ENCODE measurements at places on chromosomes 6 and 20.

- no peak for DNase-seq
Observed at GRCh38 chr20:47970282-47970903, 185.1 kb upstream of the SULF2 start.

- DNase-seq, result no peak
Observed at GRCh38 chr6:44356487-44356886, 14.0 kb downstream of the SPATS1 start.

- DNase-seq, result no peak
Observed at GRCh38 chr6:37565267-37566110, 65.8 kb upstream of the CCDC167 start.

DNA sequence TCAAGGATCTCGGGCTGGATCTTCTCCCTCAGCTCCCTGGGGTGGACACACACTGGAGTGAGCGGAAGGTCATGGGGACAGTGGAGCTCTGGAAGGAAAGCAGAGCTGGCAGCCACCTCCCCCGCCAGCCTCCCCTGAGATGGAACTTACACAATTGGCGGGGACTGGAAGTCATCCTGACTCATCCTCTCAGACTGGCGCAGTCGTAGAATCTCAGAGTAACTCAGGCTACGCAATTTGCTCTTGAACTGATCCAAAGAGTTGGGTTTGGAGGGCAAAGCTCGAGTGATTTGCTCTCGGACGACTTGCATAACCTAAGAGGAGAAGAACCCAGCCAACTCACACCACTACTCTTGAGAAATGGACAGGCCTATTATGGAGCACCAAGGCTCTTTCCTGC, 34.8 kb downstream of the ELMO2 start:
- no peak for DNase-seq

- DNase-seq, result no peak
Observed at GRCh38 chr6:17167327-17167979, 65.6 kb downstream of the STMND1 start.

DNA sequence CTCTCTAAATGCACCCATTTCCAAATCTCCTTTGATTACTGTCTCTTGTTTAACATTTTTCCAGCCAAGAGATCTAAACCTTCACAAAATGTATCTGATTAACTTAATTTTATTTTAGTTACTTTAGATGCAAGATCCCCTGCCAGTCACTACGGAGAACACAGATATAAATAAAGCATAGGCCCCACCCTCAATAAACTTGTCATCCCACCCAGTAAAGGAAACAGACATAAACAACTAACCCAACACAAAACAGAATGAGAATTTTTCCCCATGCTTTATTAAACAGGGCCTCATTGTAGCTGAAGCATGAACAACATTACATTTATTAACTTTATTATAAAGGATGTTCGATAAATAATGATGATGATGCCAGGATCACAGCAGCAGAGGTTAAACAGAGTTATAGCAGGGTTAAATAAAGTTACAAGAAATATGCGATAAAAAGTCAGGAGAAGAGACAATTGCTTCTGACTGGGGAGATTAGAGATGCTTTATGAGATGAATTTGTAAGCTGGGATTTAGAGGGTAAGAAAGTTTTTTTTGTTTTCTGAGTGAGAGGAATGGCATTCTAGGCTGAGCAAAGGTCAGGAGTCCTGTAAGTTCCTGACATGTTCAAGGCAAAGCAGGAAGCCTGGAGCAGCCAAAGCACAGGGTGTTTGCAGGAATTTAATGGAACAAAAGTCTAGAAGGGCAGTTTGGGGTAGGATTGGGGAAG, 41.1 kb downstream of the TFAP2A start:
- no peak for DNase-seq

- no peak for DNase-seq
Observed at GRCh38 chr6:161644521-161644920, 370.7 kb upstream of the AGPAT4 start.

- DNase-seq, result no peak
Observed at GRCh38 chr6:35896228-35896627, 24.7 kb downstream of the SRPK1 start.

DNA sequence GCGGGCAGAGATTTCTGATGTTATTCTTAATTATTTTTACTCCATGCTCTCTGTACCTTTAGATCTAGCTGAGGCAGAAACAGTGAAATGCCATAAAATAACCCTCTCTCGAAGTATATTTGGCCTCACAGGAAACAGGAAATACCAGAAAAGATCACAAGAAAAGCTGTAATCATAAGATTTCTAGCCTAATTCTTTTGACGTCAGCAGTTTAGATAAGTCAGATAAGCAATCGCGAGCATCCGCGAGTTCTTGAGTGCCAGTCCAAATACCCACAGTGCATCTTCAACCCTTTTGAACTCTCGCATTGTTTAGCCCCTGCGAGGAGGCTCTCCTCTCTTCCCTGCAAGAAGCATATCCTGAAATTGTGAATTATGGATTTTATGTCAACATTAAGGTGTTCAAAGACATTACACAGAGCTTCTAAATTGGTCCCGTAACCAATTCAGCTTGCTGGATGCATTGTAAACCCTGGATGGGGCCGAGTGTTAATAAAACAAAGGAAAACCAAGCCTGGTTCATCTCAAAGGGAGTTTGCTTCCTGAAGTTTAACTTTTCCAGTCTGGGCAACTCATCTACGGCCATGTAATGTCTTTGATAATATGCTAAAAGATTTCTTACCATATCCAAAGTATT, 198.9 kb downstream of the MTFR2 start:
- DNase-seq, result no peak

- DNase-seq, result no peak
Observed at GRCh38 chr6:72042088-72042487, 155.7 kb downstream of the RIMS1 start.

DNA sequence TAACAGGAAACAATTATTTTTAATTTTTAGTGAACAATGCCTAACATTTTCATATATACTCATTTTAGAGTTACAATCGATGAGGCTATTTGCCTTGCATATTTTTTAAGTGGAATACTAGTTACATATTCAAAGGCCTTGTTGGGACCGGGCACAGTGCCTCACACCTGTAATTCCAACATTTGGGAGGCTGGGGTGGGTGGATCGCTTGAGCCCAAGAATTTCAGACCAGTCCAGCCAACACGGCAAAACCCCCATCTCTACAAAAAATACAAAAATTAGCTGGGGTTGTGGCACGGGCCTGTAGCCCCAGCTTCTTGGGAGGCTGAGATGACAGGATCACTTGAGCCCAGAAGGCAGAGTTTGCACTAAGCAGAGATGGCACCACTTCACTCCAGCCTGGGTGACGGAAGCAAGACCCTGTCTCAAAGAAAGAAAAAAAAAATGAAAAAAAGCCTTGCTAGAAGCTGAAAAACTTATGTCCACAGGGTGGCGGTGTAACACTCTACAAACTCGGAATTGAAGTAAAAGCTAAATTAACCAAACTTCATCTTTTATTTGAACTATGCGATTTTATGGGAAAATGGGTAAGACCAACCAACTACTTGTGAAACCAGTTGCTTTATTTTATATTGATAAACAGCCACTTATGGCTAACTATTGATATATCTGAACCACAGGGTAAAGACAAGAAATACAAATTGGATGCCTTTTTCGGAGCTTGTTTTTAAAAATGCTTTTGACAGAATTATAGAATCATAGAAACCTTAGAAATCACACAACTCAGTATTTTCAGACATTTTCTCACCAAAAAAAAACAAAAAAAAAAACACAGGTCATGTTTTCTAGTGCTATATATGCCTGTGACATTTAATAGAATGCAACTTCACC, 24.1 kb upstream of the ROS1 start:
- no peak for DNase-seq

DNA sequence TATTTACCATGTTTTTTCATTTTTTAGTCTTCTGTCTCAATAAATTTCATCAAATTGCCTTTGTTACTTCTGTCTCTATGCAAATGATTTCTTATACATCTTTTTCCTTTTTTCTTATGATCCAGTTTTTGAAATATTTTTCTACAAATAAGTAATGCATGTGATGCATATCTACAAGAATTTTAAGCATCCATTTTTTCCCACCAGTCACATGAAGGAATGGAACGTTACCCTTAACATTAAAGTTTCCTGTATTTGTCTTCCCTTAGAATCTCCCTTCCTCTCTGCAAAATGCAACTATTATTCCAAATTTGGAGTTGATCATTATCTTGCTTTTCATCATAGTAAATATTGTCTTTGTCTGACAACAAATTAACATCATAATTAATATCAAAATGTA, 35.5 kb downstream of the PSMB9 start:
- DNase-seq, result no peak

- DNase-seq, result no peak
Observed at GRCh38 chr6:8237668-8238067, 135.3 kb upstream of the EEF1E1 start.

- no peak for DNase-seq
Observed at GRCh38 chr6:146893690-146894089, 294.9 kb downstream of the ADGB start.

GRCh38 chr20:45269754-45270270, 15.4 kb upstream of the SLPI start:
- DNase-seq, result no peak

DNA sequence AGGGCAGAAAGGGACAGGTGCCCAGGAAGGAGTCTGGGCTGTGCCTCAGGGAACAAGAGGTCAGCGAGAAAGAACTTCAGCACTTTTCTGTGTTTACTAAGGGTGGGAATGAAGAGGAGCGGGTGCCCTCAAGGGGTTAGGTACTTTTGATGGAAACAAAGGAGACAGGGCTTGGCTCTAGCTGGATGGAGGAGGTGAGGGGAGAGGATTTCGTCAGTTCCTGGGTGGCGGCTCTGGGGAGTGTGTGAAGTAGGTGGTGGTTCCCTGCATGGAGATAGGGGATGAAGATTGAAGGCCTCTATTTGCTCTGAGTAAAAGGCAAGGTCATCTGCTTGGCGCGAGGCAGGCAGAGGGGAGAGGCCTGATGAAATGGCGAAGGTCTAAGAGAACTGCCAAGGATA, 40.0 kb upstream of the ANKRD60 start:
- DNase-seq, result no peak

GRCh38 chr6:5828296-5828695, 178.4 kb downstream of the NRN1 start:
- no peak for DNase-seq

- DNase-seq, result peak; percentile 67
Observed at GRCh38 chr6:146543211-146543939, at the start of gene RAB32. Gene RAB32, plus strand, starts transcription at chr6:146543833. Its CDS starts 39 bp downstream, at chr6:146543872.

DNA sequence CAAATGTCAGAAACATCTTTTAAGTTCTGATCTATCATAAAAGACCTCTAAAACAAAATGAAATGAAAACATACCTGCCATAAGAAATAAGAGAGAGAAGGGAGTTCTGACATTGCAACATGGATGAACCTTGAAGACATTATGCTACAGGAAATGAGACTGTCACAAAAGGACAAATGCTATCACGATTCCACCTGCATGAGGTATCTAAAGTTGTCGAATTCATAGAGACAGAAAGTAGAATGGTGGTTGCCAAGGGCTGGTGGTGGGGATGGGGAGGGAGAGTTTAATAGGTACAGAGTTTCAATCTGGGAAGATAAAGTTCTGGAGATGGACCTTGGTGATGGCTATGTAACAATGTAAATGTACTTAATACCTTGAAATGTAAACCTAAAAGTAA, 3.3 kb downstream of the EZR start:
- DNase-seq, result no peak

GRCh38 chr20:35909176-35909575, 45.1 kb downstream of the SCAND1 start:
- DNase-seq, result no peak

- DNase-seq, result no peak
Observed at GRCh38 chr6:47581591-47581990, 104.0 kb downstream of the CD2AP start.

Data from cortex of kidney (tissue), 1 donor.